Vagina (tissue), 2 donors: ENCODE measurements at places on chromosomes 5 and 9. TPM values are rescaled to one million over a fixed set of nuclear protein-coding genes. Genes with fewer than 3 reads are reported as not detected.

The HRCT1 gene
- total RNA-seq: 5.4 TPM

The ODF2 gene
- total RNA-seq: 18.9 TPM

The TAF11L10 gene
- total RNA-seq: not detected

The SV2C gene
- 3.4 TPM for total RNA-seq

The FAF2 gene
- 25.3 TPM for total RNA-seq

The NOXA1 gene
- total RNA-seq: 2.9 TPM

The ZFP2 gene
- 2.2 TPM for total RNA-seq

The BTNL9 gene
- total RNA-seq: 34.1 TPM

The ENTREP1 gene
- 12.5 TPM for total RNA-seq

The PIP5KL1 gene
- 10.3 TPM for total RNA-seq

The C5orf52 gene
- total RNA-seq: not detected

The IFNA13 gene
- not detected for total RNA-seq

The STPG3 gene
- total RNA-seq: not detected

The TMEM252 gene
- total RNA-seq: not detected

The PCDHGA5 gene
- total RNA-seq: 8.6 TPM

The ABO gene
- total RNA-seq: 17.2 TPM

The PROB1 gene
- total RNA-seq: 2.5 TPM

The ADAMTS6 gene
- 1.5 TPM for total RNA-seq

The NACC2 gene
- total RNA-seq: 21.1 TPM
